Stimulated activated CD4-positive, alpha-beta T cell treated with anti-CD3 and anti-CD28 coated beads, Interleukin-2, amount 100 ng/mL, for 4 hours (primary cell): ENCODE measurements at places on chromosomes 11 and 22.

DNA sequence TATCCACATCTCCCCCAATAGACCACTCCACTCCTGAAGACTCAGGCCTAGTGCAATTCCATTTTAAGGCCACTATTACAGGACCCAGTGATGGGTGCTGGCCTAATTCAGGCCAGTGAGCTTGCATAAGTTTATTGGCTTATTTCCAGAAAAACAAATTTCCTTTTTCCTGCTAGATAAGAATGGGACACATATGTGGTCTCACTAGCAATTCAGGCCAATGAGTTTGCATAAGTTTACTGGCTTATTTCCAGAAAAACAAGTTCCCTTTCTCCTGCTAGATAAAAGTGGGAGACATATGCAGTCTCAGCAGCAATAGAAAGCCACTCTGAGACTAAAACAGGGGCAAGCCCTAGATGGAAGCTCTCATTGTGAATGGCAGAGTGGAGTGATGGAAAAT, 22.4 kb downstream of the ADM start:
- DNase-seq, result no peak

DNA sequence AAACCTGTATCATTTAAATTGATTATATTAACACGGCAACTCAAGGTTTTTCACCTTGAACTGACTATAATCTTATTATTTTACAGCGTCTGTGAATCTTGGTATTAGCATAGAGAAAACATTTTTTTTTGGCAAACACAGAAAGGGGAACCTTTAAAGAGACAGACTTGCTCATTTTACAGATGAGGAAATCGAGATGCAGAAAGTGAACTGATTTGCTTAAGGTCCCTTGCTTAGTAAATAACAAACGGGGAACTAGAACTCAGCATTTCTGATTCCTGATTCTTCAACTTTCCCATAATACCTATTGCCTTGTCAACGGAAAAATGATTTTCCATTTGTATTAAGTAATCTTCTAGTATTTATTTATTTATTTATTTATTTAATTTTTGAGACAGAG, 33.2 kb upstream of the CECR2 start:
- no peak for DNase-seq

GRCh38 chr11:71210861-71211260, 41.5 kb downstream of the SHANK2 start:
- DNase-seq, result no peak

- no peak for DNase-seq
Measured at GRCh38 chr11:76215941-76216340, 9.6 kb upstream of the WNT11 start.

DNA sequence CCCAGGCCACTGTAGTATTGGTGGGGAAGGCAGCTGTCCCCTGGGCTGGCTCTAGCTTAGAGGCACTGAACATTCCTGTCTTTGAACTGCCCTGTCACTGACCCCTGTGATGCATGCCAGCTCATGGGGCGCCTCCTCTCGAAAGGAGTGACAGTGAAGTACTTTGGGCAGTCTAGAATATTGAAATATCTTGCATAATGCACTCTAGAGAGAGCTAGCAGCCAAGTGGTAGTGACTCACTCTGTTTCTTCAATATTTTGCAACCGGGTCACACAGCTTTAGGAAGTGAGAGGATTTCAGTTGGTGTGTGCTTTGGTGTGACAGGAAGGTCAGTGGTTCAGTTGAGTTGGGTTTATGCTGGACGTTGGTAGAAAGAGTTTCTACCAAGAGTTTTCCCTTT, 35.5 kb upstream of the ST14 start:
- no peak for DNase-seq

- DNase-seq, result no peak
Measured at GRCh38 chr11:75150879-75151278, at the start of gene SLCO2B1. Gene SLCO2B1 (plus strand): TSS chr11:75151107. CDS start chr11:75151382, 275 bp downstream.

DNA sequence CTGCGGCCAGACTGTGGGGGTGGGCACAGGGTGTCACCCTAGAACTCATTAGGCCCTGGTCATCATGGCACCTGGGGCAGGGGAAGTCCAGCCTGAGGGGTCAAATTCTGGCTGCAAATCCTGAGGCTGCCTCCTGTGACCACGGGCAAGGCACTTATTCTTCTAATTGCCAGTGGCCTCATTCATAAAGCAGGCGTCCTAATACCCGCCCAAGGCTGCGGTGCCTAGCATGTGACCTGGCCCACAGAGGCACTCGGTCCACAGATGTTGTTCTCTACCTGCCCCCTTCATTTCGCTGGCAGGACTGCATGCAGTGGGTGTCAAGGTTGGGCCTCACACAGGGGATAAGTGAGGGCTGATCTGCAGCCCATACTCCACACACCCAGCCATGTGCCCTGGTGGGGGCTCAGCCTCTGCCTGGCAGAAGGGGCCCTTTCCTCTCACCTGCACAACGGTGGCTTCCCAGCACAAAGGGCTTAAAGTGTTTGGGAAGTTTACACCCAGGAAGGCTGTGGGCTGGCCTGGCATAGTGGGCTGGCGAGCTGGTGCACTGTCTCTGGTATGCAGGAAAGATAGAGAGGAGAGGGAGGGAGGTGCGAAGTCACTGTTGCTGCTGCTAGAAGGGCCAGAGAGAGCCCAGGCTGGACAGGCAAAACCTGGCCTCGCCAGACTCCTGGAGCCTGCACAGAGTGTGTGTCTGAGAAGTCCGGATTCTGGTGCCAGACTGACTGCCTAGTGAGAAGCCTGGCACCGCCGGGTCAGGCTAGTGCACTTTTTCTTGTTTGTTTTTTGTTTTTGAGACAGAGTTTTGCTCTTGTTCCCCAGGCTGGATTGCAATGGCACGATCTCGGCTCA, 3.2 kb downstream of the MPST start:
- DNase-seq, result no peak

GRCh38 chr11:108959874-108960273, 295.0 kb downstream of the DDX10 start:
- DNase-seq, result no peak

DNA sequence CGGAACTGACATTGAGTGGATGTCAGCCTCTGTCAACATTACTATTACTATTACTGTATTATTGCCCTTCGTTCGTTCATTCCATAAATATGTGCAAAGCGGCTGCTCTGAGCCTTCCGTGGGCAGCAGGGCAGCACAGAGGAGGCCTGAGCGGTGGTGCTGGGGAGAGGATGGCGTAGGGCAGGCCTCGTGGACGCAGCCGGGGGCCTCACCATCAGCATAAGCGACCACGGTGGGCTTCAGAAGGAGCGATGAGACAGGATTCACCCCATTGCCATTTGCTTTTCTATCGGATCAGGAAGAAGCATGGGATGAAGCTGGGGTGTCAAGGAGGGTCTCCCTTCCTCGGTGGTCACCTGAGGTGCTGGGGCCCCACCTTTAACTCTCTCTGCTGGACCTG, 22.7 kb downstream of the ANO1 start:
- no peak for DNase-seq

DNA sequence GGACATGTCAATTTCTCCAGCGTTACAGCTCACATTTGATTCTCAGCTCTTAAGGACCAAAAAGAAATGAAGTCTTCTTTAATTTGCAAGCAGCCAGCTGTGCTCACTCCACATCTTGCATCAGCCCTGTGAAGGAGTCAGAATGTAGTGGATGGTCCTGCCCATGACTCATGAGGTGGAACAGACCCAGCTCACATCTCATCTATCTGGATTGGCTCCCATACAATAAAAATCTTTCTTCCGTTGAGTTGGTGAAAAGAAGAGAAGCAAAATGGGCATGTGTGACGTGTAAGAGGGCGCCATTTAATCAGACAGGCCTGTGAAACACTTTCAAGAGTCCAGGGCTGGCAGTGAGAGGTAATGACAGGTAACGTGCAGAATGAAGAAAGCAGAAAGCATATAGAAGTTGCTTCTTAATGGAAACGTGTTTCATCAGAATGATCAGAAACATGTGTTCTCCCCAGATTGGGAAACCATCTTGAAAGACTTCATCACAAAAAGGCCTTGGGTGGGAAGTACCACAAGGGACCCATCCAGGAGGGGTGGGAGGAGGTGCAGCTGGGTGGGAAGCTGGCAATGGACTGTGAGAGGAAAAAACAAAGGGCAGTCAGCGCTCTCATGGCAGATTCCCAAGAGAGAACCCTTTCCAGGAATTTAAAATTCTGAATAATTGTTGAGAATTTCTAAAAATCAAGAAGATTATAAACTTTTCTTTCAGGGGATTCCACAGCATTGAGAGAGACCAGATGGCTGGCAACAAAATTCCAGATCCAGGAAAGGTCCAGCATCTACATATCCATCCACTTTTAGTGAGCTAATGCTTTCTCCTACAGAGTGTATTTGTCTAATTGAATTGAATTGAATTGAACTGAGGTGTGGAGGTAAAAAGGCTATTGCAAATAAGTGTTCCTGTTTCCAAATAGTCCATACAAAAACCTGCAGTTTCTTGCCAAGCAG, 57.0 kb downstream of the ETS1 start:
- no peak for DNase-seq

GRCh38 chr11:45097721-45098493, 48.5 kb upstream of the PRDM11 start:
- no peak for DNase-seq

DNA sequence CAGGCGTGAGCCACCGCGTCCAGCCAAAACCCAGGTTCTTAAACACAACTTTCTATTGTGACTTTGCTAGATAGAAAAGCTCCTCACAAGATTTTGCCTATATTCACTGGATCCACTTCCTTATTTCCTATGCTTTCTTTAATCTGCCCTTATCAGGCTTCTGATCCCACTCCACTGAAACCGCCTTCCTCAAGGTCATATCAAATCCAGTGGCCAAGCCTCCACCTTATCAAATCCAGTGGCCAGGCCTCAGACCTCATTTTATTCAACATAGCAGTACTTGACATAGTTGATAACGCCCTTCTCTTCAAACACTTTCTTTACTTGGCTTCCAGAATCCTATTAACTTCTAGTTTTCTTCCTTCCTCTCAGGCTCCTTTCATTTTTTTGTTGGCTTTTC, 29.5 kb downstream of the DIXDC1 start:
- no peak for DNase-seq

- no peak for DNase-seq
Measured at GRCh38 chr22:22099833-22100812, 117.5 kb upstream of the TOP3B start.

DNA sequence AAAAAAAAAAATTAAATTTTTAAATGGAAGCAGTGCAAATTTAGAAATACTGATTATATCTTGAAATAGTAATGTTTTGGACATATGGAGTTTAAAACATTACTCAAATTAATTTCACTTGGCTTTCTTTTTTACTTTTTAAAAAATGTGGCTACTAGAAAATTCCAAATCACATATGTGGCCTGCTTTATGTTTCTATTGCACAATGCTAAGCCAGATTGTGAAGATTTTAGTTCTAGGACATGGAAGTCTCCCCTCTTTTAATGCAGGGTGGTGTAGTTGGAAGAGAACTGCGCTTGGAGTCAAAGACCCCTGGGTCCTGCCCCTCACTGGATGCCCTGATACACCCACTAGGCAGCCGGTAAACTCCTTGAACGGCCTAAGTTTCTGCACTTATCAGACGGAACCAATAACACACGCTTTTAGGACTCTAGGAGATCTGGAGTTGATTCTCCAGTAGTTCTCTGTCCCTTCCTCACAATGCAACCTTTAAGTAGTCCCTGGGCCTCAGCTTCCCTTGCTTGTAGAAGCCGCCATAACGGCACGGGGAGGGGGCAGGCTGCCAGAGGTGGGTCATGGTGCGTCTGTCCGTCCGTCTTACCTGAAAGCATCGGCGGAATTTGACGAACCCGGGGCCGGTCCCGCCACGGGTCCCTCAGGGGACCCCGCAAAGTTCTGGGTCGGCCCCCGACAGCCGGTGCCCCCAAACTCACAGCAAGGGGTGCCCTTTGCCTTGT, 505 bp downstream of the FAM227A start:
- DNase-seq, result no peak

GRCh38 chr11:111206472-111206871, 39.1 kb upstream of the POU2AF2 start:
- no peak for DNase-seq

DNA sequence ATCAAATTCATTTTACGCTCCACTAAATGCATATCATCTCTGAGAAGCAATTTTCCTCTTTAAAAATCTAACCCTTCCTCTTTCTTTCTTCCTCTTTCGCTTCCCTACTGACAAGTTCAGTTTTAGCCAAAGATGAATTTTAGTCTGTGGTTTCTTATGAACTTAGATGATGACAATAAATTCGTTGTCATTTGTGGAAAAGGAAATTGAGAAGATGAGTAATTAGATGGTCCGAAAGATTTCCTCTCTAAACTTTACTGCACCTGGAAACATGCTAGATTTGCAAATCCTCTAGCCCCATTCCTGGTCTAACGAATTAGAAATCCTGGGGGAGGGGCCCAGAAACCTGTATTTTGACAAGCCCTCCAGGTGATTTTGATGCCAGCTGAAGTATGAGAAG, 855.4 kb upstream of the CHORDC1 start:
- no peak for DNase-seq

- DNase-seq, result no peak
Measured at GRCh38 chr11:64967375-64967774, 4.5 kb downstream of the MAJIN start.

- DNase-seq, result no peak
Measured at GRCh38 chr11:70505331-70505731, 107.0 kb downstream of the CTTN start.

GRCh38 chr11:111438846-111439520, 59.9 kb upstream of the POU2AF1 start:
- DNase-seq, result no peak

GRCh38 chr11:19689281-19690000, 23.2 kb upstream of the NAV2 start:
- no peak for DNase-seq

- peak; percentile 10 for DNase-seq
Measured at GRCh38 chr11:8033305-8034105, 46.4 kb downstream of the EIF3F start.

DNA sequence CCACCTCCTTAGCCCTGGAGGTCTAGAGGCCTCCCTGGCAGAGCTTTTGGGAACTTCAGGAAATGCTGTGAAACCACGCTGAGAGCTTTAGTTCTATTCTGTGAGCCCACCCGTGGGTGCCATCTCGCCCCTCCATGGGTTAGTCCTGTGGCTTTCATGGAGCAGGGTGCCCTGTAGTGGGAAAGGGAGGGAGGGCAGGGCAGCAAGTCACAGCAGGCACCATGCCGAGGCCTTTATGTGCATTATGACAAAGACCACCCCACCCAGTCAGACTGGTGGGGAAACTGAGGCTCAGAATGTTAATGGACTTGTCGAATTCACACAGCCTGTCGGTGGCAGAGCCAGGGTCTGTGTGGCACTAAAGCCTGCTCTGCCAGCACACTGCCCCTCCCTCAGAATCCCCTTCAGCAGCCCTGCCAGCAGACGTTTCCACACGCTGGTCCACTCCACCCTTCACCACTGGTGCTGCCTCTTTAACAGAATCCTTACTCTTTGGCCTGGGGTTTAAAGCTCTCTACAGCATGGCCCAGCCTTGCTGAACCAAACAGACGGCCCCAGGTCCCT, 13.4 kb downstream of the TMPRSS13 start:
- DNase-seq, result no peak

GRCh38 chr11:85540635-85541205, 86.4 kb downstream of the DLG2 start:
- DNase-seq, result no peak

- DNase-seq, result peak; percentile 40
Measured at GRCh38 chr22:24106385-24107381, 74.6 kb upstream of the SUSD2 start.

- DNase-seq, result no peak
Measured at GRCh38 chr22:22410121-22410520, 98.4 kb downstream of the ZNF280B start.

GRCh38 chr11:4085575-4085974, 9.0 kb upstream of the RRM1 start:
- DNase-seq, result no peak
